ENCODE measurements at places on chromosomes 7 and 10.
A peak's percentile ranks its signal among the peaks of the same experiment; 100 is the strongest.

- DNase-seq = no peak
These were observed 57.8 kb upstream of the CTBP2 start for GRCh38 chr10:125217990-125218675.

DNA sequence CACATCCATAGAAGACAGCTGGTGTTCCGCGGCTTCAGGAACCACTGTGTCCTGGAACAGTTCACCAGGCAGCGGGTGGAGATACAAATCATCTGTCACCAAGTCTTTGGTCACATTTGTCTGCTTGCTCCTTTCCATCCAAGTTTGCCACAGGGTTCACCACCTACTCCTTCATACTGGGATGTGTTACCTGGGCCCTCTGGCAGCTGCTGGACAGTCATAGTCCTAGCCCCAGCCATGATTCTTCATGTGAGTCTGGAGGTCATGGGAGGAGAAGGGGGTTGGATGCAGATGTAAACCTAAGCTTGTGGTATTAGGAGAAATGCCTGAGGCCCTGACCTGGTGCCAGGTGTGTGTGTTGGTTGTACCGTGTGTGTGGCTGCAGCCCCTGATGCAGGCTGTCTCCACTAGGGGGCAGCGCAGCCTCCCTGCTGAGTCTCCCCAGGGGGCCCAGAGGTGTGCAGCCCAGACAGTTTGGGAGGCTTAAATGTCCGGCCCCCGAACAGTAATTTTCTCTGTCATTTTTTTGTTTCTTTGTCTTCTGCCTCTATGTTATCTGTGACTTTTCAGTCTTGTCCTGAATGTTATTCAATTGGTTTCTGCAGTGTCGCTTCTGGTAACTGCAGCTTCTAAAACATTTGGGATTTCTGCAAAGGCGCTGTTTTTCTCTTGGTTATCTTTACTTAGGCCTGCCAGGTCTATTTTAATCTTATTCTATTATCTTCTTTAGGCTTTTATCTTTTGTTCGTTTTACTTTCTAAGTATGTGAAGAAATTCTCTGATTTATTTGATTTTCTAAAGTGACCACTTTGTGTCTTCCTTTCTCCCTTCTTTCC, 14.8 kb downstream of the NPS start:
- DNase-seq = peak; percentile 54

DNA sequence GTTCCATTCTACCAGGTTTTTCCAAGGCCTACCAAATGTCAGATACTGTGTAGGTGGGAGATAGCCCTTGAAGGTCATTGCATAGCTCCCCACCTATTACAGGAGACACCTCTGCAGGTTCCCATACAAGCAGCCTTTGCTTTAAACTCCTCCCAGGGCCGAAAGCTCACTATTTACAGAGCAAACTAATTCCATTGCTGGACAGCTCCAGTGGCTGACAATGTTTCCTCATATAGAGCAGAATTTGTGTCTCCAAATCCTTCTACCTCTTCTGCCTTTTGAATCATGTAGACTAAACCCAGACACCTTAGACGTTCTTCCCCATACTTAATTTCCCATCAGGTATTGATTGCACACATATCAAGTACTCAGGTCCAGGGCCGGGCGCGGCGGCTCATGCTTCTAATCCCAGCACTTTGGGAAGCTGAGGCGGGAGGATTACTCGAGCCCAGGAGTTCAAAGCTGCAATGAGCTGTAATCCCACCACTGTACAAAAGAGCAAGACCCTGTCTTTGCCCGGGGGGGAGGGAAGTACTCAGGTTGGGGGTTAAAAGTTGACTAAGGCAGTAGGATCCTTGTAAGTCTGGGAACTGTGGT, 2.1 kb downstream of the CNNM1 start:
- DNase-seq = peak; percentile 27

DNA sequence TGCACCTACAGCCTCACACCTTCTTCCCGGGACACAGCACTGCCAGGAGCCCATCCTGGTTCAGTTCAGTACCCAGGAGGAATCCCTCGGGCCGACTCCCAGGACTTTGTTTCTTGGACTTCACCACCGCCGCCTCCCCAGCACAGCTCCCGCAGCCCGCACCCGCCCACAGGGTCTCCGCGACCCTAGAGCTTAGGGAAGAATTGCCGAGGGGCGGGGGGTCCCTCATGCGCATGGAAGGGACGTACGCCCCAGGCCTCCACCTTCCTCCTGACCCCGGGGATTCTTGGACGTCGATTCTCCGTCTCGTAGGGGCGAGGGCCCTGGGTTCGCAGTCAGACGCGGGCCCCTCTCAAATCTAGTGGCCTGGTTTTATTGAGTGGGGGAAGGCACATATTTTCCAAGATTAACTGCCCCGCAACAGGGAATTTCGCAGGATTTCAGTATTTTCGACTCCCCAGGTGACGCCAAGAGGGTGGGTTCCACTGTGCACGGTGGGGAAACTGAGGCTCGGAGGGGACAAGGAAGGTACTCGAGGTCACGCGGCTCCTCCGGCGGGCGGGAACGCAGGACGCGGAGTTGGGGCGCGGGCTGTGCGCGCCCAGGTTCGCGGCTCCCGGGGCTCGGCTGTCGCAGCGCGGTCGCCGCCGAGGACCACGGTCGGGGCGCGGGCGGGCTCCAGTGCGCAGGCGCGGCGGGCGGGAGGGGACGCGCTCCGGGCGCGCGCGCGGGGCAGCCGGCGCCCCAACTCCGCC, at the start of gene ADCY1:
Gene ADCY1 (plus strand): TSS at position 708 of the 755 bp plus-strand sequence. CDS start 176 bp downstream, outside the sequence.
- peak; percentile 6 for DNase-seq

- peak; percentile 65 for DNase-seq
These were observed 18.6 kb downstream of the AKR1C2 start for GRCh38 chr10:4984971-4985594.

DNA sequence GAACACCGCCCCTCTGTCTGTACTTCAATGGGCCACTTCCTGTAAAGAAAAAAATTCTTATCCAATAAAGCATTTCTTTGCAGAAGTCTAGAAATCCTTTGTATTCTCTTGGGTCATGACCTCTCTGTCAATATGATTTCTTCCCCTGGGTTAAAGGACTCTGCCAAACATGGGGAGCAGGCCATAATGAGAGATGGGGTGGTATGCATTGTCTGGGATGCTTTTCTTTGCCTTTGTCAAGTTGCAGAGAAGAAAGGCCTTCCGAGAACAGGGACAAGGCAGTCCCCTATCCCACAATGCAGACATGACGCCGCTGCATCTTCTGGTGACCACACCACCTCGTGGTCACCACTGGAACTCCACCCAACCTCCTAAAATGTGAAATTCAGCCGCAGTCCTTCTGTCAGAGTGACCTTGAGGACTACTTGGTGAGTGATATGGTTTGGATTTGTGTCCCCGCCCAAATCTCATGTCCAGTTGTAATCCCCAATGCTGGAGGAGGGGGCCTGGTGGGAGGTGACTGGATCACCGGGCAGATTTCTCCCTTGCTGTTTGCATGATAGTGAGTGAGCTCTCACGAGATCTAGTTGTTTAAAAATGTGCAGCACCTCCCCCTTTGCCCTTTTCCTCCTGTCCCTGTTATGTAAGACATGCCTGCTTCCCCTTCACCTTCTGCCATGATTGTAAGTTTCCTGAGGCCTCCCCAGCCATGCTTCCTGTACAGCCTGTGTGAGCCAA, 15.2 kb upstream of the FRMPD2 start:
- peak; percentile 57 for DNase-seq

- DNase-seq = peak; percentile 87
These were observed 15.3 kb upstream of the LRRC61 start for GRCh38 chr7:150307904-150308303.

- no peak for DNase-seq
These were observed 188.6 kb upstream of the IMMP2L start for GRCh38 chr7:111750878-111751277.

DNA sequence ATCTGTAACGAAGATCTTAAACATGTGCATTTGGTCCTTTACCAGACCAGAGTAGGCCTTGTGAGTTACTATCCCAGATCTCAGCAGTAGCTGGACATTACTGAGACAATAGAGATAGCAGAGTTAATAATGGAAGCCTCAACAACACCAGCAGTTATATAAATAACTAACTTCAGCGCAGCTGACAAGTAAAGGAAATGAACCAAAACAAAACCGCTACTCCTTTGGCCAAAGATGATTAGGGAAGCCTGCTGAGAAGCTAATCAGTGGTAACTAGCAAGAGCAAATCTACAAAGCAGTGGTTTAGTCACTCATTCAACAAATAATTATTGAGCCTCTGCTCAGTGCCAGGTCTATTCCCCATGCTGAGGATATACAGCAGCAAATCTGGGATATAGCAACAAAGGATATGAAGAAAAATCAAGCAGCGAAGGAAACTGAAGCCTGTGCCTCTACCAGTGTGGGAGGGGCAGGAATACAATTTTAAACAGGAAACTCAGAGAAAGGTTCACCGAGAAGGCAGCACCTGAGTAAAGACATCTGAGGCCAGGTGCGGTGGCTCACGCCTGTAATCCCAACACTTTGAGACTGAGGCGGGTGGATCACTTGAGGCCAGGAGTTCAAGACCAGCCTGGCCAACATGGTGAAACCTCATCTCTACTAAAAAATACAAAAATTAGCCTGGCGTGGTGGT, 103.6 kb downstream of the ELMO1 start:
- no peak for DNase-seq

DNA sequence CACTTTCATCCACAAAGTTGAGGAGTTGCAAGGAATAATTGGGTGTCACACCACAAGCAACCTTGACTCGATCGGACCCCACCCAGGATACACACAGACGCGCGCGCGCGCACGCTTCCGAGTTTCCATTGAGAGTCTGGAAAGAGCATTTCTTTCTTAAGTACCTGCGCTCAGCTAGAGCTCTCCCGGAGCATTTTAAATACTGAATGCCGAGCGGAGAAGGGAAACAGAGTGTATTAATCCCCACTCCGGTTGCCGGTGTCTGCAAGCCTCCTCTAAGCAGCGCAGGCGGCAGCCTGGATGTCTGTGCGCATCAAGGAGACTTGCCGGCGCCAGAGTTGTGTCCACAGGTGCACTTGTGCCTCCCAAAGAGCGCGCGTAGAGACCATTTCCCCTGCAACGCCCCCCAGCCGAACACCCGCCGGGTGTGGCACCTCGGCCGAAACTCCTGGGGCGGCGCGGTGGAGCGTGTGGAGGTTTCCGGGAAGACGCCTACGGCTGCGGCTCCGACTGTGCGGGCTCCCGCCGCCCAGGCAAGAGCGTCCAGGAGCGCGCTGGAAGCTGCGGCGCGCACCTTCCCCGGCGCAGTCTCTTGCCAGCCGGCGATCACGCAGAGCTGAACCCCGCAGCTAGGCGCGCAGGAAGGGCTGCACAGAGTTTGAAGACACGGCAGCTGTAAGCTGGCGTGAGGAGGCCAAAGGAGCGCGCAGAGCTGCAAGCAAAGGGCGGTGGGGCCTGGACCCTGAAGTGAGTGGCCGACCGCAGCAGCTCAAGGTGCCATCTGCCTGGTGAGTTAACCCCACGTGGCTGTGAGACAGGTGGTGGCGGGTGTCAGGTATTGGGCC, 1.1 kb upstream of the FEZF1 start:
- peak; percentile 34 for DNase-seq

GRCh38 chr7:14859267-14859666, 43.3 kb downstream of the DGKB start:
- no peak for DNase-seq

DNA sequence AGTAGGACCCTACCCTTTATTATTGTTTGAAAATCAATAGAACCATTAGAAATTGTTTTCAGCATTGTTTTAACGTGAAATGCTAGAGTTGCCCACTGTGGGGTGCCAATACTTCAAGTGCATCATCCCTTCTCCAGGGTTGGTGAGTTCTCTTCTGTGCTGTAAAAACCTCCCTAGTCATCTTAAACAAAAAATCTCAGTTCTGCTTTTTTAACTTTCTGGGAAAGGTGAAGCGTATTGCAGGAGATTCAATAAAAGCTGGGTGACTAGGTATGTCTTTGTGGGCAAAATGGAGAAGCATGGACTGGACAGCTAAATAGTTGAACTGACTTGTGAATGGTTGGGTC, 699.1 kb downstream of the SUGCT start:
- peak; percentile 27 for DNase-seq

DNA sequence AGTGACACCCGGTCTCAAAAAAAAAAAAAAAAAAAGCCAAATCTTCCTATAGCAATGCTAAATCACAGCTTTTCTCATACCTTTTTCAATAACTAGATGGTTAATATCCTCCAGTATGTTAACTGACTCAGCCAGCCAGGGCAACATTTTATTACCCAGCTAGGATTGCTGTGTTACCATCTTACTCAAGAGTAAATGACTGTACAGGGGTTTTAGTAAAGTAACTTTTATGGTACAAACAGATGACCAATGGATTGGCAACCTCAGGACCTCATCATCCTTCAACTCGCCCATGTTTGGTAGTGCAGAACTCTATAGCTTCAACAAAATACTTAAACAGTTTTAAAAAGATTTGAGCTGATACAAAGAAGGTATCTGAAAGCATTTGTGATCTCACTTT, 59.5 kb downstream of the HBP1 start:
- no peak for DNase-seq

- DNase-seq = no peak
These were observed 83.6 kb downstream of the FAM53B start for GRCh38 chr10:124660404-124661125.

- DNase-seq = peak; percentile 96
These were observed 2.0 kb upstream of the ARPC1B start for GRCh38 chr7:99372275-99373090.

DNA sequence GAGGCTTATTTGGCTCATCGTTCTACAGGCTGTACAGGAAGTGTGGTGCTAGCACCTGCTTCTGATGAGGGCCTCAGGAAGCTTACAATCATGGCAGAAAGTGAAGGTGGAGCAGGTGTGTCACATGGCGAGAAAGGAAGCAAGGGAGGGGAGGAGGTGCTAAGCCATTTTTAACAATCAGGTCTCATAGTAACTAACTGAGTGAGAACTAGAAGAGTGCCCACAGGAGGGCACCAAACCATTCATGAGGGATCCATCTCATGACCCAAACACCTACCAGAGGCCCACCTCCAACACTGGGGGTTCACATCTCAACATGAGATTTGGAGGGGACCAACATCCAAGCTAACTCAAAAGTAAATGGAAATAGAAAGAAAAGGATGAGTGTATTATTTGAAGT, 78.1 kb downstream of the CXCL12 start:
- no peak for DNase-seq

- no peak for DNase-seq
These were observed 1039.7 kb downstream of the NRG3 start for GRCh38 chr10:82914655-82915136.

- no peak for DNase-seq
These were observed 140.6 kb upstream of the HPS1 start for GRCh38 chr10:98587156-98587837.

DNA sequence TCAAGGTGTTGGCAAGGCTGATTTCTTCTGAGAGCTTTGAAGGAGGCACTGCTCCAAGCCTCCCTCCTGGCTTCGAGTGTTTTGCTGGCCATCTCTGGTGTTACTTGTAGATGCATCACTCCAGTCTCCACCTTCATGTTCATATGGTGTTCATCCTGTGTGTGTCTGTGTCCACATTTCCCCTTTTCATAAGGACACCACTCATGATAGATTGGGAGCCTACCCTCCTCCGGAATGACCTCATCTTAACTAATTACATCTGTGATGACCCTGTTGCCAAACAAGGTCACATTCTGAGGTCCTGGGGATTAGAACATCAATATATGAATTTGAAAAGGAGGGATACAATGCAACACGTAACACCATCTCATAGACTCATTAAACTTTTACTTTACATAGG, 119.0 kb downstream of the CREB5 start:
- DNase-seq = no peak

- no peak for DNase-seq
These were observed 217.3 kb downstream of the ZEB1 start for GRCh38 chr10:31536302-31536701.

Measured in kidney tubule cell (primary cell).